ENCODE measurements at places on chromosomes 16 and 17.

DNA sequence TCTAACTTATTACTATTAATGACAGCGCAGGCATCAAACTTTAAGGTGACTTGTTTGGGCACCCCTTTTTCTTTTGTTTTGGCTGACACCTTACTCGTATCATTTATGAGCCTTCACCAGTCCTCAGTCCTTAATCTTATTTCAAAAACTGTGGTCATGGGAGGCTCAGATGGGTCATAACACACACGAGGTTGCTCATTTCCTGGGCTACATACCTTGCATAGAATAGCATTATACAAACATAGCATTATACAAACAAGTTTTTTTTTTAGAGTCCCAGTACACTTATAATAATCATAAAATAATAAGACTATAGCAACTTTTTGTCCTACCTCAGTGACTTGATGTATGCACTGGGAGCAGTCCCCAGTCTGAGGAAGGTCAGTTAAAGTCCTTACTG, 11.2 kb upstream of the ACSF2 start:
- no peak for DNase-seq

DNA sequence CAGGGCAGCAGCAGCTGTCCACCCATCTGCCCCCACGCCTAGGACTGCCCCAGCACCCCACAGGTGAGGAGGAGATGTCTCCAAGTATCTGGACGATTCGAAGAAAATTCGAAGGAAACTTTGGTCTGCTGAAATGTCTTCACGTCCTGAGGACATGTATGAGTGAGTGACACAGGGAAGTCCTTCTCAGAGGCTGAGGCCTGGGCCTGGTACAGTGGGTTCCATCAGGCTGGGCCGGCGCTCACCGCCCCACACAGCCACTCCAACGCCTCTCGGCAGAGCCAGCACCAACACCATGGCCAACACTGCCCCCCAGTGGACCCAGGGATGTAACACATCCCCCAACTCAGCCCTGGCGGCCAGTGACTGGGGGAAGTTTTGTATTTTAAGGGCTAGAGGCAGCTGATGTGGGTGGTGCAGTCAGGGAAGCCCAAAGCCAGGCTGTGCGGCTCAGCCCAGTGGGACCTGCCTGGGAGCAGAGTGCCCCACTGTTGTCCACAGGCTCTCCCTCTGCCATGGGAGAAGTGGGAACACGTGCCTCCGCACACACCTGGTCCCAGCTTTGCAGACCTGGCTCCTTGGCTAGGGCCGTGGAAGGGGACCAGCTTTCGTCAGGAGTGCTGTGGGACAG, 55.8 kb upstream of the FASN start:
- DNase-seq: peak; percentile 62

GRCh38 chr16:12111223-12111622, 134.7 kb downstream of the SNX29 start:
- DNase-seq: no peak

DNA sequence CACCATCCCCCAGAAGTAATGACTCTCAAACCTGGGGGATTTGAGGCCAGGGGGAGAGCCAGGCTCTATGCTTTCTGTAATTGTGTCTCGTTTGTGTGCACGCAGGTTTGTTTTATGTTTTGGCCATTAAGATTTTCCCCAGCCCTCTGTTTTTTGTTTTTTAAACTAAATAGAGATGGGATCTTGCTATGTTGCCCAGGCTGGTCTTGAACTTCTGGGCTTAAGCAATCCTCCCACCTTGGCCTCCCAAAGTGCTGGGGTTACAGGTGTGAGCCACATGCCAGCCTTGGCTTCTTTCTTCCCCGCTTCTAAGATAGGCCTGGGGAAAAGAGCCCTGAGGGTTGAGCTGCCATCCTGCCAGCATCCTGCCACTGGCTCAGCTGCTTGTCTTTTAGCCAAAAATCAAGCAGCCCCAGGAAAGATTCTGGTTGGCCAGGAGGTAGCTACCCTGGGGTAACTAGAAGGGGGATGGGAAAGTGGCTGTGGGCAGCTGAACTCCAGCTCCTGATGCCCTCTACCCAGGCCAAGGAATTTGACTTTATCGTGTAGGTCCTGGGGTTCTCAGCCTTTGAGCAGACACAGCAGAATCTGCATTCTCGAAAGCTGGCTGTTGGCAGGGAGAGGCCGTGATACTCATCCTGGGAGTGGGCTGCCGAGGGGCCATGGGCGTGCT, 18.4 kb downstream of the KDM8 start:
- no peak for DNase-seq

DNA sequence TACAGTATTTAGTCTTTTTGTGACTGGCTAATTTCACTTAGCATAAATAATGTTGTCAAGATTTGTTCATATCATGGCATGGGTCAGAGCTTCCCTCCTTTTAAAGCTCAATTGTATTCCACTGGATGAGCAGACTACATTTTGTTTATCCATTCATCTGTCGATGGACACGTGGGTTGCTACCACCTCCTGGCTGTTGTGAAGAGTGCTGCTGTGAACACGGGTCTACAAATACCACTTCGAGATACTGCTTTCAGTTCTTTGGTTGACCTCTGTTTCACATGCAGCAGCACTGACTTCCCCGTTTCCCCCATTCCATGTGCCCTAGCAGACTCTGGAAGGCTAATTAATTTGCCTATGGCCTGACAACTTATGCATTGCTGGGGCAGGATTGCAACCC, 285.4 kb downstream of the SHISA9 start:
- DNase-seq: no peak

GRCh38 chr17:39167476-39167875, 1.5 kb upstream of the ARL5C start:
- no peak for DNase-seq

DNA sequence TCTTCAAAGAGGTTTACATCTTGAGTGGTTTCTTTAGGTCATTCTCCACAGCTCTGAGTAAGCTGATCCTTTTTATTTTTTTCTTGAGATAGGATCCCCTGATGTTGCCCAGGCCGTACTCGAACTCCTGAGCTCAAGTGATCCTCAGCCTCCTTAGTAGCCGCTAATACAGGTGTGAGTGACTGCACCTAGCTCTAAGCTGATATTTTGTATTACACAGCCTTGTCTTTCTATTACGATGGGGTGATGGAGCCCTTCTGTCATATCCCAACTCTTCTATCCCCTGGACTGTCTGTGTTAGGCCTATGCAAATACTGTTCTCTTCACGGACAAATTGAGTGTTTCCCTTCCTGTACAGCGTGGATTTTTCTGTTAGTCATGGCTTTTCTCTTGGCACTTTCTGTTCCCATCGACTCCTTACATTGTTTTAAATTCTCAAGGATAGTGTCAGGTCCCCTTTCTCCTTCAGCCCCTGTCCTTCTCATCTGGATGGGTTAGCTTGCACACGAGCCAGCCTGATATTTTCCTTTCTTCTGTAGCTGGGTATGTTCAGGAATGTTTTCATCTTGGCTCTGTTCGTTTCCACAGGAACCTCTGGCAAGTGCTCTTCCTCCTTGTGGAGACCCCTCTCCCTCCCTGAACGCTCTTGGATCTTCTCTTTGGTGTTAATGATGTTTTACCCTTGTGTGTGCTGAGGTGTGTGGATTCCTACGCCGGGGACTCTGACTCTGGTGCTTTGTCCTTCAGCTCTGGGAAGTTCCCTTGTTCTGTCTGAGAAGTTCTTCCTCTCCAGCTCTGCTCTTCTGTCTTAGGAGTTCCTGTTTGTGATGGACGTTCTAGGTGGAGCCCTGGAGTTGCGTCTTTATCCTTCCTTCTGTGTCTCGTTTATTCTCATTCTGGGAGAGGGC, 2.3 kb downstream of the BANP start:
- no peak for DNase-seq

DNA sequence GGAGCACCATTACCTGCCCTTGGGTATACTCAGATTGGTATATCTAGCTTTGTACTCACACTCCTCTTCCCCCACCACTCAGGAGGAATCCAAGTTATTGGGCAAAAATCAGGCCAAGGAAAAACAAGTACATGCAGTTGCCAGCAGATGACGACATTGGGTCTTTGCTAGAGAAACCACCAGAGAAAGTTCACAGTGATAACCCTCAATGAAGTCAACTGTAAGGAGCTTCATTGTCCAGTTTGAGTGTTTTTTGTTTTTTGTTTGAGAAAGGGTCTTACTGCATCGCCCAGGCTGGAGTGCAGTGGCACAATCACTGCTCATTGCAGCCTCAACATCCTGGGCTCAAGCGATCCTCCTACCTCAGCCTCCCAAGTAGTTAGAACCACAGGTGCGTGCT, 34.6 kb upstream of the TOX3 start:
- DNase-seq: no peak

GRCh38 chr17:21382560-21383495, 6.7 kb downstream of the KCNJ12 start:
- no peak for DNase-seq

- DNase-seq: peak; percentile 67
Measured at GRCh38 chr16:88442727-88443576, 10.1 kb upstream of the ZFPM1 start.
